ENCODE measurements at places on chromosomes 16 and 17. TPM values are rescaled to one million over a fixed set of nuclear protein-coding genes. Genes with fewer than 3 reads are reported as not detected.

- DNase-seq, result no peak
Measured at GRCh38 chr17:79388556-79389295, 222.1 kb downstream of the RBFOX3 start.

DNA sequence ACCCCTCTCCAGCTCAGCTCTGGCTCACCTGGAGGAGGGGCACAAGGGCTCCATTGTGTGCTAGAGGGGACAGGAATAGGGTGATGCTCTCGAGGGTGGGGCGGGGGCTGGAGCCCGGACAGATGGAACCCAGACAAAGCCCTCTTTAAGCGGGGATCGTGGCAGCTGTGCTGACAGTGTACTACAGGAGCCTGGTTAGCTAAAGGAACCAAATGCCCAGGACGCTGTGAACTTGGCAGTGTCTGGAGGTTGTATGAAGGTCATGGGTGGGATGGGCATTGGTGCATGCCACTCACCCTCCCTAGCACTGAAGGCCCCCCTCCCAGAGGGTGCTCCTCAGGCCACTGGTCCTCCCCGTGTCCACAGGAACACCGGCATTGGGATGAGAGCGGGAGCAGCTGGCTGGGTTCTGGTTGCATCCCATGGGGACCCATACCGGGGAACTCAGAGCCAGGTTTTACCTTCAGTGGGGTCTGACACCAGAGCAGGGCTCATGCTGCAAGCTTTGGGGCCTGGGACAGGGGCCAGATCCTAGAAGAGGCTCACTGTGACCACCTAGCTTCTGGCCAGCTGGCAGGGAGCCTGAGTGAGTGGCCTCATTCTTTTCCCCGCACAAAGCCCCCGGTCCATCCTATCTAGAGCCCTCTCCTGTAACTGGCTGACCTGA is 11.9 kb downstream of the KIF19 start:
- DNase-seq, result no peak

- DNase-seq, result no peak
Measured at GRCh38 chr17:79786930-79787643, 9.1 kb downstream of the CBX2 start.

DNA sequence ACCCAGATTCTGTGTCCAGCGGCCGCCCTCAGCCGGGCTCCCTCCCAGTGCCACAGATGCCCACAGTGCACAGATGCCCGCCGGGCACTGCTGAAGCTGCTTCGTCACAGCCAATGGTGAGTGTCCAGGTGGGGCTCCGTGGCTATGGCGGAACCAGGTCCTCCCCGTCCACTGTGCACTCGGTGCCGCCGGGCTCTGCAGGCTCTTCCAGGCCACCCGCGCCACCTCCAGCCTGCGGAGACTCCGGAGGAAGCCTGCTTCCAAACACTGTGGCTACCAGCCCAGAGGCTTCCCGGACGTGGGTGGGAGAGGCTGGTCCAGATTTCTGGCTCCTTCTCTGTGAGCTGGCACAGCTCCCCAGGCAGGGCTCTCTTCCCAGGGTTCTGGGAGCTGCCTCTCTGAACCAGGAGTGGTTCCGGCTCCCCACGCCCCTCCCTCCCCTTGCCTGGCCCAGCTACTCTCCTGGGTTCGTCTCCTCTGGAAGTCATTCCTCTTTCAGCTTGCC is 2.8 kb upstream of the PYCR1 start:
- DNase-seq, result no peak

UTS2R gene
- total RNA-seq, result not detected

GRCh38 chr17:39618246-39618913 is 8.4 kb upstream of the PPP1R1B start:
- DNase-seq, result no peak

GGT6 gene
- total RNA-seq, result not detected

- no peak for DNase-seq
Measured at GRCh38 chr16:56576585-56577299, 11.9 kb downstream of the MT4 start.

DNA sequence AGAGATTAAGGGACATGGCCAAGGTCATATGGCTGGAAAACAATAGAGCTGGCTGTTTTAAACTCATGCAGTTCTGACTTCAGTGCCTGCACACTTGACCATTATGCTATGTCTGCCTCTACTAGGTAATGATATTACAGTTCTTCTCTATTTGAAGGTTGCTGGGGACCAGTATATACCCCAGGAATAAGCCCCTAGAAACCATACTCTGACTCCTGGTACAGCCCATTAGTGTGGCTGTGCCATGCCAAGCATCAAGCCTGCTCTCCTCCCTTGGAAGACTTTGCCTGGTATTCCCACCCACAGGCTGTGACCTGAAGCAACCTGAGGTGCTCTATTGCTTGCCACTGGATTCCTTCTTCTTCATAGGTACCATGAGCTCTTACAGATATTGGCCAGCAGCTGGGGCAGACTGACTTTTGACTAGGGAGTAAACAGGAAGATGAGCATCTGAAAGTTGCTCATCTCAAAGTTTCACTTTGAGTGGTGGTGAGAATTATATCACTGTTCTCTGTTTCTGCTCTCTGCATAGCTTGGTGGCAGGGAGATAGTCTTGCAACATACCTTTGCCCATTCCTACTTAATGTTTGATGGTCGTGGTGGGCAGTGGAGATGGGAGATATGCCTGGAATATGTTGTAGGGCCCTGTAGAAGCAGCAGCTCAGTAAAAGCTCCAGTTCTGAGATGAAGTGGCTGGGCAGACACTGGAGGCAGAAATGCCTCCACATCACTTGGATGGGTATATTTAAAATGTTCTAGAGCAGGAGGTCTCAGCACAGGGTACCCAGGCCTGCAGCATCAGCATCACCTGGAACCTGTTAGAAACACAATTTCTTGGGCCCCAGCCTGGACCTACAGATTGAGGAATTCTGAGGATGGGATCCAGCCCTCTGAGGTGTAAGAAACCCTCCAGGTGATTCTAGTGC is 274.7 kb downstream of the HS3ST4 start:
- DNase-seq, result no peak

- no peak for DNase-seq
Measured at GRCh38 chr16:17340804-17341203, 130.0 kb downstream of the XYLT1 start.

- DNase-seq, result peak; percentile 19
Measured at GRCh38 chr16:80947708-80948625, 58.7 kb downstream of the CMC2 start.

DNA sequence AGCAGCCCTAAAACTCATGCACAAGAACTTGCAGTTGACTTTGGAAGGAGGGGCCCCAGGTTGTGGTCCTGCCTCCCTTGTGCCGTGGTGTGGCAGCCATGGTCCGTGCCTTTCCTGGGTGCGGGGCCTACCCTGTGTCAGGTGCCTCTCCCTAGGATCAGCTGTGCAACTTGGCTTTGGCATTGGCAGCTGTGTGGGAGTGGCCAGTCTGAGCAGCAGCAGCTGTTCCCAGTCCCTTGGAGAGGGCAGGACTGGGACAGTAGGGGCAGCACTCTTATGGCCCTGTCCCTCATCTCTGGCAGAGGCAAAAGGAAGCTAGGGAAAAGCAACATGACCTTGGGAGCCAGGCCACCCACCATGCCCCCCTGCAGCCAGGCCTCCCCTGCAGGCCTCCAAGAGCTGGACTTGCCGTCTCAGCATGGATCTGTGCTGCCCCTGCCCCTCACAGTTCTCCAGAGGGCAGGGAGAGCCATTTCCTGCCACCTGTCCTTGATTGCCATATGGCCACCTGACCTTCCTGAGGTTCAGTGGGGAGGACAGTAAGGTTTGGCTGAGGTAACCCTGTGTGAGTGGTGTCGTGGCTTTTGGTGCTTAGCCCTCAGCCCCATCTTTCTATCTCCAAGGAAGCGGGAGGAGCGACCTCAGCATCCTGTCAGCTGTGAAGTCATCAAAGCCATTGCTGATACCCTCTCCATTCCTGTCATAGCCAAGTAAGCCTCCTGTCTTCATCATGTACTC is 15.5 kb upstream of the NFATC3 start:
- DNase-seq, result no peak

DNA sequence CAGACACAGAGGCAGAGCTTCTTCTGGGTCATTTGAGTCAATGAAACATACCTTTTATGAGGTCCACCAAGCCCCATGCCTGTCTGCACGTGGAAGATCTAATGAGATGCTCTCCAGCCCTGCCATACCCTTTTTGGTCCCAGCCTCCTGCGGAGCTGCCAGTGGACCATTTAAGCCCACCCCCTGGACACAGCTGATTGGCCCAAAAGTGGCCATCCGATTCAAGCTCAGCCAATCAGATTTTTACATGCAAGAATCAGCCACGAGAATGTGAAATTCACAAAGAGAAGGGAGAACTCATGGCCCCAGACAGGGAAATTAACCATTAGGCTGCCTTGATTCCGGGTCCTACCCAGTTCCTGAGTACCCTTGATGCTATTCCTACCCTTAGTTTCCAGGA is 231.0 kb upstream of the EEF2KMT start:
- DNase-seq, result no peak

TMEM235 gene
- not detected for total RNA-seq

DNA sequence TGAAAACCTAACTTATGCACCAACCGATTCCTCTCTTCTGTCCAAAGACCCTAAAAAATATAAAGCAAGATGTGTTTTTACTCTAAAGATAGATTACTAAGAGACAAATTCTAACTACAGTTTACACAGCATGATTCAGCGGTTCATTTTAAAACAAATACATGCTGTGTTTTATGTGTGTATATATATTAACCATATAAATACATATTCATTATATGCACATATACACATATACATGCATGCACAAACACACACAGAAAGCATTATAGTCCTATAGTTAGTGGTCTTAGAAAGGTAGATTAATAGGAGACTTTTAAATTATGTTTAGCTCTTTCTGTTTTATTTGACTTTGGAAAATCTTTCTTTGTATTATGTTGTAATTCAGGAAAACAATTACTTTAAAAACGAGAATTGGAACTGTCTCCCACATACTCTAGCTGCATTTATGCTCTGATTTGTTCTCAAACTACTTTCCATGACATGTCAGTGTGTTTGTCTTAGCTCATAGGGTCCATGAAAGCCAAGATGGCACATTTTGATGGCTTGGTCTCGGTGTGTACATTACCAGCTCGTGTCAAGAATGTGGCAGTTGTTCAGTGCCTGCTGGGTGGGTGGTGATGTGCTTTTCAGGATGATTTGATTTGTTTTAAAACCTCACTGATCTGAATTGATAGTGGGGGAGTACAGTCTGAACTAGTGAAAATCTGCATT is 548.8 kb upstream of the SALL1 start:
- no peak for DNase-seq

DNA sequence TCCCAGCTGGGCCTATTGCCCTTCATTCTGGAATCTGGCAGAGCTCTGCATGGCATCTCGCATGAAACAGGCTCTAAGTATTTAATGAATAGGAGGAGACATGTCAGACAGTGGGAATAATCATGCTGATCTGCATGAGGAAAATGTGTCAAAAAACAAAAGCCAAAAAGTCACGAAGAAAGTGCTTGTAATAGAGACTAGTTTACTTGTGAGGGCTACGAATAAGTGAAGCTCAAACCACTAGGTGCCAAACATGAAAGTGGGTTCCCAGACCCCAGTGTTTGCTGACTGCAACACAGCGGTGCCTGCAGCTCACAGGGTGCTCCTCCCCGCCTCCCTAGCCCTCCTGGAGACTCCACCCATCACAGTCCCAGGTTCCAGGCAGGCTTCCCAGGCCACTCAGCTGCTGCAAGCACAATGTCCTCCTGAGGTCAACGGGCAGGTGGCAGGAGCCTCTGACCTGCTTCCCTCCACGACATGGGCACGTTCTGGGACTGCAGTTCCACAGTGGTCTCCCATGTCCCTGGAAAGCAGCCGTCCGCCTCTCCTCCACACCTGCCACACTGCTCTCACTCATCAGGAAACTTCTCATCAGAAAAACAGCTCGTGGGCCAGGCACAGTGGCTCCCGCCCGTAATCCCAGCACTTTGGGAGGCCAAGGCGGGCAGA is 96.5 kb downstream of the ANKRD11 start:
- no peak for DNase-seq

FAM222B gene
- 48.1 TPM for total RNA-seq

OR3A3 gene
- total RNA-seq, result not detected

- DNase-seq, result no peak
Measured at GRCh38 chr17:69565447-69565846, 150.9 kb downstream of the MAP2K6 start.

- DNase-seq, result no peak
Measured at GRCh38 chr17:31579265-31579664, 187.8 kb downstream of the RAB11FIP4 start.

- DNase-seq, result no peak
Measured at GRCh38 chr17:52150935-52151334, 7.6 kb downstream of the CA10 start.

DNA sequence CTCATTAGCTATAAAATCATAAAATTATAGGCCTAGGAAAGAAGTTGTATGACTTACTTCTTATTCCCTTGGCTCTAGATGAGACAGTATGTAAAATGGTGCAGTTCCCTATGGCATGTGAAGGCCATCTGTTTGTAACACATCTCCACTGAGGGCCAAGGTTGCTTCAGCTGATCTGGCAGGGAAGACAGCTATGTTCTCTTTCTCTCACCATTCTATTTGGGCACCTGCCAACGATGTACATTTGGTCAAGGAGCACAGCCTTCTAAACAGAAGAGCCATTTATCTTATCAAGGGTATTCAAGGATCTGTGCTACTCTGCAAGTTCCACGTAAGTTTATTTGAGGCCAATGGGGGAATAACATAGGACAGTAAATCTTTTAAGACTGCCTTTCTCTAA is 129.8 kb upstream of the TOM1L1 start:
- DNase-seq, result no peak

KRTAP1-5 gene
- total RNA-seq, result not detected

DNA sequence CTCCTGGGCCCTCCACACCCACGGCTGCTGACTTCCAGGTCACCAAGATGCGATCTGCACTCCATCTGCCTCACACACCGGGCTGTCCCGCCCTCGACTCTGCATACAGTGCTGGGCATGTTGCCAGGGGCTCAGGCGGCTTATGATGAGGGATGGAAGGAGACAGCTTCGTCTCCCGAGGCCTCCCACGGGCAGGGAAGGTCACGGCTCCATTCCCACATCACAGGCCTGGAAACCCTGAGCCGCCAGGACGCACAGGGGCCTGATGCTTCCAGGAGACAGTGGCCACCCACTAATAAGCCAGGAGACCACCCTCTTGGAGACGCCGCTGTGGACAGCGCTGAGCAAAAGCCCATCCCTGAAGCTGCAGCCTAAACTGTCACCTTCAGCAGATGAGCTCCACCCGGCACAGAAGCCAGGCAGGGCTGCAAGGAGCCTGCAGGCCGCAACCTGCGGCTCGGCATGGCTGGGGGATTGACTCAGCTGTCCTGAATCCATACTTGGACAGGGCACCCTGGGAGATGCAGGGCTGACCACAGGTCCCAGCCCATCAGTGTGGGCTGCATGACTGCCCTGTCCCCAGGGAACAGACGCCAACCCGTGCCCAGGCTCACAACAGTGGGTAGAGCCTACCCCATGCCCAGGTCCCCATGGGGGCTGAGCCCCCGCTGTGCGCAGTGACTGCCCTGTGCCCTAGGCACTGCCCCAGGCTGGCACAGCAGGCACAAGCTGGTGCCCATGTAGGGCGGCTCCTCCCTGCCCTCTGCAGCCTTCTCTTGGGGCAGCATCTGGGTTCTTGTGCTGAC is 34.4 kb downstream of the SLC7A5 start:
- no peak for DNase-seq

MYH13 gene
- total RNA-seq, result not detected

GP1BA gene
- total RNA-seq, result not detected

HMOX2 gene
- total RNA-seq, result 45.2 TPM

GRCh38 chr16:49746545-49746944 is 109.4 kb downstream of the ZNF423 start:
- DNase-seq, result no peak

GRCh38 chr17:66040402-66040801 is 151.5 kb downstream of the CEP112 start:
- DNase-seq, result no peak

GRCh38 chr16:79430191-79430678 is 170.3 kb downstream of the MAF start:
- no peak for DNase-seq
